Stimulated activated CD8-positive, alpha-beta memory T cell treated with anti-CD3 and anti-CD28 coated beads, Interleukin-4, amount 100 ng/mL, for 1 hour (primary cell): ENCODE measurements at places on chromosomes 16 and 17.

DNA sequence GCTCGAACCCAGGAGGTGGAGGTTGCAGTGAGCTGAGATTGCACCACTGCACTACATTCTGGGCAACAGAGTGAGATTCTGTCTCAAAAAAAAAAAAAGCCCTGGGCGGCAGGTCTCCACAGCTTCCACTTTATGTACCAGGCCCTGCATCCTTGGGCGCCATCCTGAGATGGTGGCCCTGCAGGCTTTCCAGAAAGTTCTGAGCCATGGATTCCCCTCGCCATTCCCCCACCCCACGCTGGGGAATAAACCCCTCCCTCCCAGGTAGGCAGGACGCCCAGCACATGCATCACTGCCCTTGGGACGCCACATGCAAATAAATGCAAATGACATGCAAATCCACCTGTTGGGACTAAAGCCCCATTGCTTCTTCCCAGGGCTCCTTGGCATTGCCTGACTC is 13.8 kb upstream of the ZNF469 start:
- DNase-seq = no peak

- DNase-seq = no peak
These were observed 858 bp downstream of the MMD start for GRCh38 chr17:55420776-55421178.

GRCh38 chr17:60506312-60506711 is 19.7 kb downstream of the APPBP2 start:
- no peak for DNase-seq

DNA sequence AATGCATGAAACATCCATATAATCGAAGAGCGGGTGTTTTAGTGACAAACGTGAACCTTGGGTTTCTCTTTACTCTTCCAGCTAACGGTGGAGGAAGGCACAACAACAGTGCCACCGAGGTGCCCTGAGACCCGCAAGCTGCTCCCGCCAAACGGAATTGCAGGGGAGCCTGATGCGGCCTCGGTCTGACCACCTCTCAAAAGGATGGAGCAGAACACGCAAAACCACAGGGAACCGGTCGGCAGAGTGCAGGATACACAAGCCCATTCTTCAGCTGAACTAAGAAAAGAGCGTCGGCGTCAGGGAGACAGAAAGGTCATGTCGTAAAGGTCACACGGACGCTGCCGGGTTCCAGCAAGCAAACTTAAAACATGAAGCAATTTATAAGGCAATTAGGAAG is 109.5 kb upstream of the ZNF750 start:
- no peak for DNase-seq

GRCh38 chr16:64312980-64313379 is 808.9 kb downstream of the CDH11 start:
- no peak for DNase-seq

- no peak for DNase-seq
These were observed 108.7 kb downstream of the SMG6 start for GRCh38 chr17:2194889-2195335.

- DNase-seq = no peak
These were observed 81.1 kb downstream of the MSI2 start for GRCh38 chr17:57337390-57337789.

GRCh38 chr16:12096157-12096777 is 119.7 kb downstream of the SNX29 start:
- no peak for DNase-seq

DNA sequence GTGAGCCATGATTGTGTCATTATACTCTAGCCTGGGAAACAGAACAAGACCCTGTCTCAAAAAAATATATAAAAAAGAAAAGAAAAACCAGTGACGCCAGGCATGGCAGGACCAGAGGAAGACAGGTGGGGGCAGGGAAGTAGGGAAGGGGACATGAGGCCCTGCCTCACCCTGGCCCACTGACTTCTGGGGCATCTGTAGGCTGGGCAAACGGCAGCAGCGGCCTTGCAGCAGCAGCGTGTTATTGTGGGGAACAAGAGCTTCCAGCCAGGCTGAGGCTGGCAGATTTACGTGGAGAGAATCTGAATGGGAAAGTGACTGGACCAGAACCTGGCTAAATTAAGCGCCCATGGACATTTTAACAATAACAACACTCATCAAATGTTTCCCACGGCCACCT is 19.4 kb downstream of the CMTM4 start:
- no peak for DNase-seq
